ENCODE measurements at places on chromosomes 16 and 17.

- DNase-seq: no peak
Measured at GRCh38 chr17:5560361-5560988, 23.8 kb downstream of the NLRP1 start.

GRCh38 chr17:83180264-83180995 is 101.0 kb downstream of the METRNL start:
- no peak for DNase-seq

- peak; percentile 39 for DNase-seq
Measured at GRCh38 chr17:7886227-7887037, 2.2 kb upstream of the CHD3 start.

GRCh38 chr17:9364837-9365430 is 210.7 kb downstream of the STX8 start:
- DNase-seq: no peak

- DNase-seq: no peak
Measured at GRCh38 chr16:68490829-68491575, 42.7 kb upstream of the SMPD3 start.

DNA sequence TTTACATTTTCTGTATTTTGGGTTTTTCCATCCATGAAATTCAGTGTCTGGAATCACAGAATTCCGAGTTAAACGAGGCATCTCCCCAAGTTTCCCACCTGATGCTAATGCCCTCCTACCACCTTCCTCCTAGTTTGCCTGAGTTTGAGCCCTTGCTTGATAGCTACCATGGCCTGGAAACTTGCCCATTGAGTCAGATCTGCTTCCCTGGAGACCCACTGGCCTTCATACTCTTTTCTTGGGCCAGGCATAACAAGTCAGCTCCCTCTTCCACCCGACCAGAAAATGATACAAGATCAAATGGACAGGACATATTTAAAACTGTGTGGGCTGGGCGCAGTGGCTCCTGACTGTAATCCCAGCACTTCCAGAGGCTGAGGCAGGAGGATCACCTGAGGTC is 10.2 kb downstream of the SETD1A start:
- no peak for DNase-seq

DNA sequence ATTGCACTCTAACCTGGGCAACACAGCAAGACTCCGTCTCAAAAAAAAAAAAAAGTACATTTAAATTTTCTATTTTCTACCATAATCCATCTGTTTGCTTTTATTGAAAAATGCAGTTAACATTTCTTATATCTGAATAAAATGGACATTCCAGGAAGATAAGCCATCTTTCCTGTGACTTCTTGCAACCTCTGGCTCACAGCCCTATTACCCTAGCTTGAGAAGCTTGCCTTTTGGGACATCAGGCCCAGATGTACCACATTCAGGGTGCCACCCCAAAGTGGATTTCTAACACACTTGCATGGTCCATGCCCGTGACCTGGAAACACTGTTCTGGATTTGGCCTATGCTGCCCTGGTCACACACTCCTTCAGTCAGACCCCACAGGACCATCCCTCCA is 30.1 kb upstream of the DDX52 start:
- DNase-seq: no peak

DNA sequence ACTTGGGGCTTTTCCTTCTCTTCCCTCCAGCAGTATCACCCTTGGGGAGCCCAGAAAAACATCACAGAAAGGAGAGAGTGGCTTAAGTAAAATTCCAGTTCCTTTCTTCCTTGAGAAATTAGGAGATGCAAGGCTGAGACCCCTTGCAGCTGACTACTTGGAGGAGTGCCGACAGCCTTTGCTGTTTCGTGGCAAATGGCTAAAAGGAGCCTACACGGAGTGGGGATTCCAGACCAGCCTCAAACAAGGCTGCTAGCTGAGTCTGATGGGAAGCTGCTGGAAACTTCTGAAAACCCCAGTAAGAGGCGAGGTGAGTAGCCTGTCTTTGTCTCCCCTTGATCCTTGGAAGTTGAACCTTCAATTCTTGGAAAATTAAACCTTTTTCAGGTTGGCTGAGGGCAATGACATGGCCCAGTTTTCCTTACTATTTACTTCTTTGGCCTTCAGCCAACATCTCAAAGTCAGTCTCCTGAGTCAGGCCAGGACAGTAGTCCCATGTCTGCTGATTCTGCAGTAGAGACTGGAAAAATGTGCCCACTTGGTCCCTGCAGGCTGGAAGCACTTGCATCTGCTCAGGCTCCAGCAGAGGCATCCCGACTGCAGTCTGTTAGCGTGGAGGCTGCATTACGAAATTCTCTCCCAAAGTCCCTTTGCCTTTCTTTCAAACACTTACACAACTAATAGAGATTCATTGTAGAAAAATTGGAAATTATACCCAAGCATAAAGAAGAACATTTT is 23.4 kb downstream of the SMIM36 start:
- no peak for DNase-seq

DNA sequence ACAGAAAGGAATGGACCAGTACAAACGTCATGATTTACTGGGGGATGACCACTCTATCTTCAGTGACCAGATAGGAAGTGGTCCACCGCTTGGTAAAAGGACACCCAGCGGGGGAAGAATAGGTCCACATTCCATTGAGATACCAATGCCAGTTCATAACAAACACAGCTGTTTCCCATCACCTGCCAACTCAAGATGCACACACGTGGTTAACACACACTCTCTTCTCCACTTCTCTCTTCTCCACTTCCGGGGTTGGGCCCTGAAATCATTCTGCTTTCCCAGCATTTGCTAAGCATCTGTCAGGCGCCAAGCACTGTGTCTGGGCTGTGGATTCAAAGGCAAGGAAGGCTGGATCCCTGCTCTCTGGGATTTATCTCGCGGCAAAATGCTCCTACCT is 175.5 kb downstream of the SLC39A11 start:
- no peak for DNase-seq

DNA sequence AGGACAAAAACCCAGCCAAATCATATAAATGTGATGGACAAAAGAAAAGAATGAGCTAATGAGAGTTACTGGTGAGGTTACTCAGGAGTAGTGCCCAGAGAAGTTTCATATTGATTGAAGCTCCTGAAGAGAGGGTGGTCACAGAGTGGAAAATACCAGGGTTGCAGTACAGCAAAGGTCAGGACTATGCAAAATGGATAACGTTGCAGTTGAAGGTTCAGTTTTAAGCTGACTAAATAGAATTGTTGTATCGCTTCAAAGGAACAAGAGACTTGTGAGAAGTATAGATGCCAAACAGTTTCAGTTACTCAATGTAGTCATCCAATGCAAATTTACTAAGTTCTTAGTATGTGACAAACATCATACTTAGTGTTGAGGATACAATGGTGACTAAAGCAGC is 47.1 kb downstream of the ABCA8 start:
- DNase-seq: no peak

- DNase-seq: no peak
Measured at GRCh38 chr17:76082326-76083251, 3.6 kb downstream of the ZACN start.

DNA sequence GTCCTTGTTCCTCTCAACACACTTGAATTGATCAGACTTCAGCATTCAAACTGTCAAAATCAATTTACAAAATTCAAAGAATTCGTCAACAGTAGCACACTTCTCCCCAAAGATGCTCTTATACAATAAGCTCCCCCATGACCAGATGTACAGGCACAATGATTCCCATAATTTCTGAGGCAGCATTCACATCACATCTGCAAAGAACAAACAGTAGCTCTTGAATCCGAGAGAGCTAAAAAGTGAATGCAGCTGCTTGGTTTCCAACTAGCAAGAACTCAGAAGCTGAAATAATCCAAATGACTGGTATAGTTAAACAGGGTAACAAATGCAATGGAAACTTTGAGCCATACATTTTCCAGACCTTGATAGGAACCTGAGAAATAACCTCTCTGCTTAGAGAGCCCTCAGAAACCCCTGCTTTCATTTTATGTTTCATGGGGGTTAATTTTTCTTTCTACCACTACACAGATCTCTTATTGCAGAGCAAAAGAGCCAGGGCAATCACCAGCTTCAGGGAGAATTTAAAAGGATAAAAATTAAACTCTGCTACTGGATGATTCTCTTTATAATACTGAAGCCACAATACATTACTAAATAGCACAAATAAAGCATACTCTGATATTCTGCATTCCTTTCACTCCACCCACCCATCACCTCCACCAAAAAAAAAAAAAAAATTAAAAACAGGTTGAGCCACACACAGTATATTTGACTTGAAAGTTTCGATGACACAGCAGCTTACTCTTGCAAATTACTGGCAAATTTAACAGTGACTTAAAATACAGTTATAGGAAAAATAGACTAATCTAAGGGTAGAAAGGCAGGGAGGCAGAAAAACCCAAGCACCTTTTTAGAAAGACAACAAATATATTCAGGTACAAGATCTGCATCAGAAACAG is 23.1 kb upstream of the TMEM97 start:
- no peak for DNase-seq

- DNase-seq: no peak
Measured at GRCh38 chr17:79789943-79790804, 6.7 kb downstream of the CBX8 start.

DNA sequence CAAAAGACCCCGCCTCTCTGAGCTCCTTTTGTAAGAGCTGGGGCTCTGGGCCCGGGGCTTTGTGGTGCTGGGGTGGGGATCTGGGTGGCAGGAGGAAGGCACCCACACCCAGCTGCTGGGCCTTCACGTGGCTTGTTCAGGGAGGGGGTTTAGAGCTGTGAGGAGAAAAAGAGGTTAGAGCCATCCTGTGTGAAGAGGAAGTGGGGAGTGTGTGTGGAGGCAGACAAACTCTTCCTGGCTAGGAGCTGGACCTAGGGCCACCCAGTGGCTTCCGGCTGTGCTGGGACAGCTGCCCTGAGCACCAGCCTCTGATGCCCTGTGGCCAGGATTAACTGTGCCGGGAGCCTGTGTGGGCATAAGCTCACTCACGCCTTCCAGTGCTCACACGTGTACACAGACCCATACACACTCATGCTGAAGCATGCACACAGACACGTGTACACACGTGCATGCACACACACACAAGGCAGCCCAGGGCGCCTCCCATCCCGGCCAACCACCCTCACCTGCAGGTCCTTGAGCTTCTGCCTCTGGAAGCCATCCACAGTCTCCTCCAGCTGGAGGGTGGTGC is 7.4 kb downstream of the CIBAR2 start:
- peak; percentile 16 for DNase-seq

- DNase-seq: no peak
Measured at GRCh38 chr17:42309986-42310786, 21.9 kb downstream of the STAT5A start.

GRCh38 chr17:31566247-31566991 is 174.9 kb downstream of the RAB11FIP4 start:
- no peak for DNase-seq

DNA sequence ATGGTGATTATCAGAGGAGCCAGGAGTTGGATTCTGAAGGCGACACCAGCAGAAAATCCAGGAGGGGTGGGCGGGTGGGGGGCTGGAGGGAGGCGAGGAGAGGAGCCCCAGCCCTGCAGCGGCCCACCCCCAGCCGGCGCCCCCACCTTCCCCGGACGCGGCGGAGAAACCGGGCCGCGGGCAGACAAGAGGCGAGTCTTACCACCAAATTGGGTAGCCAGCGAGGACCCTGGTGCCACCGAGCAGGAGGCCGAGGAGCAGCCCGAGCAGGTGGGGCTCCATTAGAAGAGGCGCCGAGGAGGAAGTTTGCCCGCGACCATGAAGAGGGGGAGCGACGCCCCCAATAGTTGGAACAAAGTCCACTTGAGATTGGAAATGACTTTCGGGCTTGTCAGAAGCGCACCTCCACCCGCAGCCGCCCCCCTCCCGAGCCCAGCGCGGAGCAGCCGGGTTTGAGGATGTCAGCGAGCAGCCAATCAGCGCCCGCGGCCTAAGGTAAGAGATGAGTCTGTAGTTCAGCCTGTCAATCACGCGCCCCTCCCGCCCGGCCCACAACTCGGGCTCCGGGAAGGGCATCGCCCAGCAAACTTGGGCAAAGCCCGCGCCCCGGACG is at the start of gene WNT3:
Gene WNT3 (minus strand): TSS at position 377 of the 613 bp plus-strand sequence. CDS start 95 bp downstream, at position 282.
- peak; percentile 25 for DNase-seq

DNA sequence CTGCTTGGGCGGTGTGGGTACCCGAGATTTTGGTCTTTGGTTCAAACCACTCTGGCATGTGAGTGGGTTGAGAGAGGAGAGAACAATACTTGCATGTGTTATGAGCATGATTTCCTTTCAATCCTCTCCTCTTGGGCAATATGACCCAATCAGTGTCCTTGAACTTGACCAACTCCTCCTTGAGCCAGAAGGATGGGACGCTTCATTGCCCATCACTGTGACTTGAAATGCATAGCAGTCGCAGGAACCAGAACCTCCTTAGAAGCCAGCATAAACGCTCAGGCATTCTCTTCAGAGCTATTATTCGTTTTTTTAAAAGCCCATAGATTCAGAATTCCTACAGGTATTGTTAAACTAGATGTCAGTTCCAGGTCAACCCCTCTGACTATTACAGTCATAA is 367.4 kb downstream of the HAPSTR1 start:
- DNase-seq: no peak

GRCh38 chr17:17749025-17749772 is 67.9 kb downstream of the RAI1 start:
- no peak for DNase-seq

- DNase-seq: no peak
Measured at GRCh38 chr17:17041018-17041521, 1.2 kb upstream of the MPRIP start.

GRCh38 chr16:73036074-73036826 is 11.7 kb downstream of the ZFHX3 start:
- no peak for DNase-seq

DNA sequence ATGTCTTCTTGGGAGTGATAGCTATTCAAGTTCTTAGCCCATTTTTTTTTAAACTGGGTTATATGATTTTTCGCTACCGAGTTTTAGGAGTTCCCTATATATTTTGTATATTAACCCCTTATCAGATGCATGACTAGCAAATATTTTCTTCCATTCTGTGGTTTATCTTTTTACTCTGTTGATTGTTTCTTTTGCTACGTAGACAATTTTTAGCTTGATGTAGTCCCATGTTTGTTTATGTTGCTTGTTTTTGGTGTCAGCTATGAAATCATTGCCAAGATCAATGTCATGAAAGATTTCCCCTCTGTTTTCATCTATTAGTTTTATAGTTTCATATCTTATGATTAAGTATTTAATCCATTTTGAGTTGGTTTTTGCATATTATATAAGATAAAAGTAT is 480.5 kb downstream of the CDH11 start:
- no peak for DNase-seq
